ENCODE measurements at places on chromosomes 3 and 15.

GRCh38 chr3:30702828-30703397 is 96.5 kb downstream of the TGFBR2 start:
- no peak for DNase-seq

DNA sequence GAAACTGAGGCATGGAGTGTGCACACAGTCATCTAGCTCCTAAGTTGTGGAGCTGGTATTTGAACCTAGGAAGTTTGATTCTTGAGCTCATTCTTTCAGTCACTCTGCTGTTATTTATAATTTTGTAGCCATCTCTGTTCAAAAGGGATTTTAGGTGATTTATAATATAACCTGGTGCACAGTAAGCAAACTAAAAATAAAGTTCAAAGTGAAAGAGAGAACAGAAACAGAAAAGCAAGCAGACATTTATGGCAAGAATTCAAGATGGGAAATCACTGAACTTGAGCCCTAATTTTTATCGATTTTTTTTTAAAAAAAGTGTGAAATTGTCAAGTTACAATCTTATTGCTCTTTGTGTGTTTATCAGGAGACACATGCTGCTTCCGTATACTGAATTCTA is 71.4 kb upstream of the SLC7A14 start:
- no peak for DNase-seq

GRCh38 chr3:23805210-23805632 is 534 bp upstream of the UBE2E1 start:
- no peak for DNase-seq

GRCh38 chr3:29363110-29363509 is 82.2 kb downstream of the RBMS3 start:
- no peak for DNase-seq

GRCh38 chr3:27287052-27287451 is 82.1 kb downstream of the NEK10 start:
- no peak for DNase-seq

GRCh38 chr3:114650808-114651207 is 357.0 kb downstream of the TIGIT start:
- DNase-seq = no peak

DNA sequence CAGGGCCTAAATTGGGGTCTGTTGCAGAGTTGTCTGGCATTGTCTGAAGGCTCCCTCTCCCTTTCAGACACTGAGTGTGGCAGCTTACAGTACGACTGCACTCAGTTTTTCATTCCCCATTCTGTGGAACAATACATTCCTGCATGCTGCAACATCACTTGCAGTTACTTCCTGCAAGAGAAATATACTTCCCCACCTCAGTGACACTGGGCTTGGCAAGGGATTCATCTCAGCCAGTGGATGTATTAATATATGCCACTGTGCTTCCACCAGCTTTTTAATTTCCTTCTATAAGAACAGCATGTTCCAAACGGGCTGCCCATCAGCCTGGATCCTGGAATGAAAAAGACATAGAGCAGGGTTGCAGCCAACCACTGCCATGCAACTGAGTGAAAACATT is 23.1 kb downstream of the B3GALNT1 start:
- DNase-seq = no peak

GRCh38 chr3:19885468-19885867 is 48.5 kb downstream of the EFHB start:
- no peak for DNase-seq

- no peak for DNase-seq
These were observed 458.3 kb downstream of the MFSD1 start for GRCh38 chr3:159260049-159260662.

DNA sequence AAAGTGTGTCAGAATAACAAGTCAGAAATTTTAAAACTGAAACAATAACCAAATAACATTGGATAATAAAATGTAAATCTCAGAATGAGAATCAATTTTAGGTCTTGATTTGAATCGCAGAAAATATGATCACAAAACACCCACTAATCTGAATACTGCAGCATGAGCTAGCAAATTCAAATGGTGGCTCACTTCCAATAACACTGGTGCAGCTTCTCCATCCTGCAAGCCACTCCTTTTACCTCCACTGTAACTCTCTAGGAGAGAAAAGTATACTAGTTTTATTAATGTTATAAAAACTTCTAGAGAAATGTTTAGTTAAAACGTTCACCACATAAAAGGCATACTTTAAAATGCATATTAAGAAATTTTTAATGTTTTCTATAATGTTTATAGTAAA is 30.4 kb downstream of the UBE3A start:
- DNase-seq = no peak

GRCh38 chr3:196198771-196199753 is 12.1 kb downstream of the ZDHHC19 start:
- DNase-seq = no peak

- no peak for DNase-seq
These were observed 472.7 kb upstream of the NR2F2 start for GRCh38 chr15:95857758-95858157.

- DNase-seq = no peak
These were observed 140.9 kb downstream of the ALDH1A2 start for GRCh38 chr15:57924598-57924997.

DNA sequence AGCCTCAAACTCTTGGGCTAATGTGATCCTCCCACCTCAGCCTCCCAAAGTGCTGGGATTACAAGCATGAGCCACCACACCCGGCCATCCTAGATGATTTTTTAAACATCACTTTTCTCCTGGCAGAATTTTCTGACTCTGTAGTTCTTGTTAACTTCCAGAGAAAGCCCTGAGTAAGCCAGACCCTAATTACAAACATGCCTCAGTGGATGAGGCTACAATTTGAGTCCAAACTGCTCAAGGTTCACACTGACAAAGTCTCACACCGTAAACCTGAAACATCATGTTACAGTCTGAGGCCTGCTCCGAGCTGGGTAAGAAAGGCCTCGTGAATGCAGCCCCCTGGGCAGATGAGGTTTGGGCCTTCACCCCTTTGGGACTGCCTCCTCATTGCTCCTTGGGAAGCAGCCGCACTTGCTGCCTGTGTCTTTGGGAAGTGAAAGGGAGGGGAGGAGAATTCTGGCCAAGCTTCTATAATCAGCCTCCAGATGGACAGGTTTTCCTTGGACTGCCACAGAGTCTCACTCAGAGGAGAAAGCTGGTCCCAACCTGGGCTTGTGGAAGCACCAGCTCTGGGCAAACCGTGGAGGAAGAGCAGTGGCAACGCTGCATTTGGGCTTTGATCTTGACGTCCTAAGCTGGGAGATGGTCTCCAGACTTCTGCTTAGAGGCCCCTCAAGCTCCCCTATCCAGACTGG is 46.0 kb downstream of the CA12 start:
- no peak for DNase-seq

- DNase-seq = no peak
These were observed 328.9 kb downstream of the THSD4 start for GRCh38 chr15:71444032-71444810.

GRCh38 chr3:121834157-121834670 is 646 bp downstream of the IQCB1 start:
- no peak for DNase-seq

DNA sequence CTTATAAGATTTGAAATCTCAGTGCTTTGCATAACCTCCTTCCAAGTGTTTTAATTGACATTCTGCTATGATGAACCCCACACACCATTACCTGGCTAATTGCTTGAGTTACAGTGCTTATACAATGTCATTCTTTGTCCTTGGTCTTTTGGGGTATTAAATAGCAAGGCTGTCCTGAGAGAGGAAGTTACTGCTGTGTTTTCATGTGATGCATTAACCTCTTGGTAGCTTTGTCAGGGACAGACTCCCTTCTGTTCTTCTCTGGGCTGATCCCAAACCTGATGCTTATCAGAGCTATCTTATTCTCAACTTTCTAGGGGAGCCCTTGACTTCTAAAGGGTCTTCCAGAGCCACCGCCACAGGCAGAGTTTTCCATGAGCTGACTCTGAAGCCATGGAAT is 12.4 kb upstream of the OTOL1 start:
- no peak for DNase-seq

- DNase-seq = no peak
These were observed 343.0 kb upstream of the TGFBR2 start for GRCh38 chr3:30263238-30263924.

- DNase-seq = no peak
These were observed 42.2 kb downstream of the GMPS start for GRCh38 chr3:155912579-155913190.

DNA sequence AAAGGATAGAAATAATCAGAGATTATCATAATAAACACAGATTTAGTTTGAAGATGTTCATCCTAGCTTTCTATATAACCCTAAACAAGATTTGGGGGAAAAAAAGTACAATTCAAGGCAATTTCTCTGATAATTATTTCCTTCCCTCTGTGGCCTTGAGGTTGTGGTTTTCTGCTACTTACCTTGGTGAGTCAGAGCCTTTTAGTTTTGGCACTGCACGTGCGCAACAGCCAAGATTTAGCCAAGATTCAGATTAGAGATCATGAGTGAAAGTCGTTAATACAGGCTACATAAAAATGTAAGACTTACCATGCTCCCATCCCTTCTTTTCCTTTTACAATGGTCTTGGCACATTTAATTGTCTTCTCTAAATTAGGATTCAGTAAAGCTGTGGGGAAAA is 6.7 kb downstream of the LYZL4 start:
- no peak for DNase-seq

GRCh38 chr3:155488671-155489070 is 195.2 kb upstream of the STRIT1 start:
- DNase-seq = no peak

DNA sequence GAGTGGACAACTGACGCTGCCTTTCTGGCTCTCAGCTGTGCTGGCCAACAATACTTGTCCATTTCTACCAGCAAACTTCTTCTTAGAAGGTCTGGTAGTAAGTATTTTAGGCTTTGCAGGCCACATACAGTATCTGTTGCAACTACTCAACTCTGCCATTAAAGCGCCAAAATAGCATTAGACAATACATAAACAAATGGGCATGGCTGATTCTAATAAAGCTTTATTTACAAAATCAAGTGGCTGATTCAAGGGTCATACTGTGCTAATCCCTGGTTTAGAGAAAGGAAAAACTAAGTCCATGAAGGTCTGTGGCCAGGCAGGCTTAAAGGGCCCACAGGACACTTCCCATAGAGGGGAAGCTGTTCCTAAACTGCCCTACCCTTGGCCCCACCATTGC is 26.3 kb upstream of the TPM1 start:
- no peak for DNase-seq

DNA sequence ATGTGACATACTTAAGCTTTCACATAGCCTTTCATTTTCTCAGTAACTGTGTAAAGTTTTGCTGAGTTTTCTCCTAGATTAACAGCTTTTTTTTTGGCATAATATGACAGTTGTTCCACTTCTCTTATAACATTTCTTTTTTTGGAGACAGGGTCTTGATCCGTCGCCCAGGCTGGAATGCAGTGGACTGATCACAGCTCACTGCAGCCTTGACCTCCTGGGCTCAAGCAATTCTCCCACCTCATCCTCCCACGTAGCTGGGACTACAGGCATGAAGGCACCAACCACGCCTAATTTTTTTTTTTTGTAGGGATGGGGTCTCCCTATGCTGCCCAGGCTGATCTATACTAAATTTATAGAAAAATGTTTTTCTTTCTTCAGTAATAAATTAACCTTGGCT is 30.1 kb downstream of the DLG1 start:
- DNase-seq = no peak

DNA sequence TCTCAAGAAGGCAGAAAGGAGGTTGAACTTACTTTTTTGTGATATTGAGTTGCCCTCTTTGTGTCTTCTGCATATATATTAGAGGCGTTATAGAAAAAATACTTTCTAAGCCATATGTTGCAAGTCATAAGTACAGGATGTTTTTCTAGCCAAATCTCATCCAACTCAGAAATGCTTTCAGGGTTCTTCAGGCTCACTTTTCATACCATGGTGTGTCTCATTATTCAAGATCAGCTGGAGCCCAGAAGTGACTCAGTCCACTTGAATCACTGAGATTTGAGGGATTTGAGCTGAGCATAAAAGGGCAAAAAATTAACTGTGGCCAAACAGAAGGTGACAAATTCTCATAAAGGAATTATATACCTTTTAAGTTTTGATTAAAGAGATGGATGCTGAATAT is 157.3 kb downstream of the WNT5A start:
- DNase-seq = no peak

DNA sequence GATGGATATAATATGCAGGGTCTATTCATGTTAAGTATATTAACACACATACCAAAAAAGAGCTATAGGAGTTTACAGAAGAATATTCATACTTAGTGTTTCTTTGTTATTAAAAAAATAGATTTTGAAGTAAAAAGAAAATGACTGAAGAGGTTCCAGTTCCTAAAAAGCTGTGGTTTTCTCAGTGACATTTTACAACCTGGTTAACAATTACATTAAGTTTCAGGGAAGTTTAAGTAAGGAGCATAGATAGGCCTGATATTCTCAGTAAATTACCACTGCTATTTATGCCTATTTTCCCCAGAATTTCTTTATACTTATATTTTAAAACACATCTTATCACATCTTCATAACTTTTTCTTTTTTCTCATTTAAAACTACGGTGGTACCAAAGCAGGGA is 43.6 kb upstream of the SPTSSB start:
- DNase-seq = no peak

DNA sequence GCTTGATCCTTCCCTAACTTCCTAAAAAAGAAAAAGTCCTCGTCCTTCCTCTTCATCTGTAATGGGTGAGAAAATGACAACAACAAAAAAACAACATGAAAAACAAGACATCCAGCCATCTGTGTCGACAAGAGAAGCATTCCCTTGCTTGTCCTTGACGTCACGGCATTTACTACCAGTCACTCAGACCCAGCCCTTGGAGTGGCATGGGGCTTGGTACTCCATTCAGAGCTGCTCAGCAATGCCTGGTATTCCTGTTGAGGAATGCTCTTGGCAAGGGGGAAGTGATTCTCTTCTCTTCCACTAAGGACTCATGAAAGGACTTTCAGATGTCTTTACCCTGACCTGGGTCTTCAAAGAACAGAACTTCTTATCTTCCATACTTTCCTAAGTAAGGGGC is 339.7 kb upstream of the RASGRP1 start:
- no peak for DNase-seq

- DNase-seq = no peak
These were observed 53.6 kb upstream of the MINAR1 start for GRCh38 chr15:79378394-79379109.

GRCh38 chr3:4888913-4889846 is 90.1 kb upstream of the BHLHE40 start:
- DNase-seq = no peak

DNA sequence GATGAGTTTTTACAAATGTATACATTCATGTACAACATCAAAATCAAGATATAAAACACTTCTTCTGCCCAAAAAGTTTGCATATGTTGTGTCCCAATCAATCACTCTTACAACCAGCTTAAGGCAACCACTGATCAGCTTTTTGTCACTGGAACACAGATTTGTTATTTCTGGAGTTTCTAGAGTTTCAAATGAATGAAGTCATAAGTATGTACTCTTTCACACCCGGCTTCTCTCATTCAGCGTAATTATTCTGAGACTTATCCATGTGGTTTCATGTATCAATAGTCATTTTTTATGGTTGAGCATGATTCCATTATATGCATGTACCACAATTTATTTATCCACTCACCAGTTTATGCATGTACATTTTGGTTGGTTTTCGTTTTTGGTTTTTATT is 53.0 kb upstream of the CORO2B start:
- DNase-seq = no peak

- DNase-seq = no peak
These were observed 43.8 kb upstream of the LRRFIP2 start for GRCh38 chr3:37218206-37218605.
